ENCODE measurements at places on chromosomes 2 and 18. TPM values are rescaled to one million over a fixed set of nuclear protein-coding genes. Genes with fewer than 3 reads are reported as not detected.

- DNase-seq = no peak
Measured at GRCh38 chr18:24982831-24983230, 369.1 kb downstream of the ZNF521 start.

DNA sequence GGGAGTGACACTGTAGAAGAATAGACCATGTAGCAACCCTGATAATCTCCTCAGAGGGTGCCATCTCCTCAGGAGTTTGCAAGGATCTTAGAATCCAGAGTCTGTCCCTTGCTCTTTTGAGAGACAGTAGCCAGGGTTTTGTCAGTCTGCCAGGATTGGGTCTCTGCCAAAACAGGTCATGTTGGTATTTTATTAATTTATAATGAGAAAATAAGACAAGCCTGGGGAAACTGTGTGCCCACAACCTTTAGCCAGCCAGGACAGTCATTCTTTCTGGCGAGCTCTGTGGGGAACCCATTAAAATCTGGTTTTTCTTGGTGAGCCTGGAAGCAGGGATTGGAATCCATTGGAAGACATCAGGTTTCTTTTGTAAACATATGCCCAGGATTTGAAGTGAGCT lies 78.6 kb downstream of the PTPRM start:
- DNase-seq = no peak

- no peak for DNase-seq
Measured at GRCh38 chr2:56476509-56477071, 292.8 kb downstream of the CCDC85A start.

DNA sequence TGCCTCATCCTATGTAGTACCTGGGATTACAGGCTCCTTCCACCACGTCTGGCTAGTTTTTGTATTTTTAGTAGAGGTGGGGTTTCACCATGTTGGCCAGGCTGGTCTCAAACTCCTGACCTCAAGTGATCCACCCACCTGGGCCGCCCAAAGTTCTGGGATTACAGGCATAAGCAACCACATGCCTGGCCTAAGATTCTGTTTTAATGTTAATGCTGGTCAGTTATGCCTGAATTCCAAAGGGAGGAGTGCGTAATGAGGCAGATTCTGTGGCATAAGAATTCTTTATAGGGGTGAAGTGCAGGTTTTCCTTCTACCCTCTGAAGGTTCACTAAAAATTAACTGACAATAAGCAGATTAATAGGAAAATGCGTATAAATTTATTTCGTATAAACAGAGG lies 1343.8 kb upstream of the LRRTM1 start:
- DNase-seq = no peak

DNA sequence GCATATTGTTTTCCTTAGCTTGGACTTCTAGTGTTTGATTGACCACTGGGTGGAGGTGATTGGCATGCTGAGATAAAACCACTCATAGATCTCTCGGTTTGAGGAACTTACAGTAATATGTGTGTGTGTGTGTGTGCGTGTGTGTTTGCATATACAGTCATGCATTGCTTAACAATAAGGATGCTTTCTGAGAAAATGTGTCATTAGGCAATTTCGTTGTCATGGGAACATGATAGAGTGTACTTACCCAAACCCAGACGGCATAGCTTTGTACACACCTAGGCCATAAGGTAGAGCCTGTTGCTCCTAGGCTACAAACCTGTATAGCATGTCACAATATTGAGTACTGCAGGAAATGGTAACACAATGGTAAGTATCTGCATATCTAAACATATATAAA lies 167.3 kb downstream of the NYAP2 start:
- DNase-seq = no peak

DNA sequence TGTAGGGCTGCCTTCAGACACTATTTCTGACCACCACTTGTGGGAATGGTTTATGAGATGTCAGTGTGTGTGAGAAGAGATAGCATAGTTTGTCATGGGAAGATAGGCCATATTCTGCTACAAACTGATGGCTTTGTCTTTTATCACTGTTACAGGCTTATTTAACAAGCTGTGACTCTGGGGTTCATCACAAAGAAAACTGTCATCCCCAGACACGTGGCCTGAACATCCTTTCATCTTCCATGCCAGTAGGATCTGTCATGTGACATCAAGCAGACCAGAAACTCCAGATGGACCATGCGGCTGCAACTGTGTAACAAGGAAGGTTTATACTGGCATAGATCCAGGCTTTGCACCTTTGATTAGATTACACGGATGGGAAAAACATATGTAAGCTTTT lies 128.6 kb upstream of the KCNH7 start:
- no peak for DNase-seq

DNA sequence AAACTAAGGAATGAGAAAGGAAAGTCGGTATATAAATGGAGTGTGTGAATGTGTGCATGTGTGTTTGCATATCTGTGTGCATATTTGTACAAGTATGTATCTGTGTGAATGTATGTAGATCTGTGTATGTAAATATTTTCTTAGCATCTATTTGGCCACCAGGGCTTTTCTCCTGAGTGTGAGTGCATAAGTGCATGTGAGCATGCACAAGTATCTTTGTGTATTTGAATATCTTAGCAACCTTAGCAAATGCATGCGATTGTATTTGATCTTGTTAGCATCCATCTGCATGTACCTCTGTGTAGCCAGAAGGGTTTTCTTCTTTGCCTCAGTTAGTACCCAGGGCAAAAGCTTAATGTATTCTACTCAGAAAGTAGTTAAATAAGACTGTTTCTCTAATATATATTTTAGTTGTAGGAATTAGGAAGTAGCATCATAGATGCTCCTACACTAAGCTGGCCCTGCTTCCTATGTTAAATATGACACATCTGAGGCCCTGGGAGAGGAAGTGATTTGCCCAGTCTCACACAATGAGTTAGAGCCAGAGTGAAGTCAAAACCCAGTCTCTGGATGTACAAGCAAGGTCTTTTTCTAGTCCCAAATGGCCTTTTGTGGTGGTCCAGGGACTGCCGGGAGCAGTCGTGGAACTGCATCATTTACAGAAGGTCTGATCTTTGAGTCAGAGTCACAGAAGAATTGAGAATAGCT lies 9.2 kb downstream of the FKBP1B start:
- no peak for DNase-seq

DNA sequence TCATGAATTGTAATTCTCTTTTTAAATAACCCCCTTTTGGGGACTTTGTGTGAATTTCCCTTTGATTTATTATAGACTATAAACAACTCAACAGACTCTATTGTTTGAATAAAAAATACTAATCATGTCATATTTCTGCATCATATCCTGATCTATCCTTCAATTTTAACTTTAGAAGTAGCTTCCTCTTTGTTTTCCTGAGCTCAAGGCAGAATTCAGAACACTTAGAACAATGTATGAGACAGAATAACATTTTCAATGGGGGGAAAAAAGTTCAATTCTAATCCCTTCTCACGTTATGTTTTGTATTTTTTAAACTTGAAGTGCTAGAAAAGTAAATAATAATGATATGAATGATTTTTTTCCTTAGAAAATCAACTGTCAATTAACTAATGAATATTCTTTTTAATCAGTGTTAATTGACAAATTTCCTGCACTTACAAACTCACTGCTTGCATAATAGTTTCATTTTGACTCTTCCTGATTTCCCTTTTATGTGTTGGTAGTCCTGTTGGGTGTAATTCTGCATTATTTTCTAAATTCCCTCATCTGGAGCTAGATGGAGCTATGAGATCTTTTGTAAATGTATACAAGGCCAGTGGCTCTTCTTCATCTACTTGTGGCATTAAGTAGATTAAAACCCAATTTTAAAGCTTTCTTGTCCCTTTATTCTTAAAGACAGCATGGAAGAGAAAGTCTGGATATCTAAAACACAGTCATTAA lies 326.1 kb downstream of the PARD3B start:
- no peak for DNase-seq

DNA sequence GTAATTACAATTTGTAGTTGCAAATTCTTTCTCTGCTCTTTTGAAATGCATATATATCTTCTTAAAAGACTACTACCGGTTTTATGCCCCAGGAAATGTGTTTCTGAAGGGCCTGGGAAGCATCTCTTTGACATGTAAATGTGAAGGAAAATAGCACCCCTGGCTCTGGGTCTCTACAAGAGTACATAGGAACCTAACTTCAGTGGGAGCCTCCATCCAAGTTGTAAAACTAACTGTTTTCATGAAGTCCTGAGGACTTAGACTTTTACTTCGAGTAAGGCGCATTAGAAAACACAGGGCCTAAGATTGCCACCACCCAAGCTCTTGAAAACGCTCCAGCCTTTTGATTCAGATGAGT lies 99.4 kb downstream of the CBLN2 start:
- DNase-seq = no peak

DNA sequence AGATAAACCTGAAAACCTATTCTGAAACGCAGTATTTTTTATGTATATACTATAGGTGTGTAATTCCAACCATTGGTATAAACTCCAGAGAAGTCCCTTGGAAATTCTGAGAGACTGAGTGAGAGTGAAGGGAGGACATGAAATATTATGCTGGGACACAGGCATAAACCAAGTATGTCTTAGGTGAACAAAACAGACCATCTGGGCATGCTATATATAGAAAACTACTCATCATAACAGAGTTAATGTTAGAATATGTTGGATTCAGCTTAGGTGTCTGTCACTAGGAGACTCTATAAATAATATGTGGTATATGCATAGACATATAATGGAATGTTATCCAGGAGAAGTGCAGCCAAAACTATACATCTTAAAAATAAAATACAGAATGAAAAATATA lies 282.6 kb downstream of the LRP1B start:
- DNase-seq = no peak

- DNase-seq = no peak
Measured at GRCh38 chr2:218019411-218020060, 16.7 kb upstream of the TNS1 start.

GRCh38 chr18:3689986-3690763 lies 240.2 kb downstream of the TGIF1 start:
- no peak for DNase-seq

DNA sequence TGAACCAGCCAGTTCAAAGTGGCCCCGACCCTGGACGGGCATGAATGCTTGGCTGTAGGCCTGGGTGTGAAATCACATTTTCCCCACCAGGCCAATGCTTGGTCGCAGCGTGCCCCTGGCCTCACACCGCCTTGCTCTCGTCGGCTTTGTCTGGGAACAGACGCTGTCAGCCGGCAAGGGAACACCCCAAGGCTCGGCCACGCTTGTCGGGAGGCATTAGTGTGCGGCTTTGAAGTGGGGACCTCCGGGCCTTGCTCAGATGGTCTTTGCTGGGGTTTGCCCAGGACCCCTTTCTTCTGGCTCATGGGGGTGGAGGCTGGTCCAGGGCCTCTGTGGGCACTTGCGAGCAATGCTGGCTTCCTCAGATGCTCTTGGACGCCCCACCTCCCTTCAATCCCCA lies 79.1 kb downstream of the INHBB start:
- no peak for DNase-seq

DNA sequence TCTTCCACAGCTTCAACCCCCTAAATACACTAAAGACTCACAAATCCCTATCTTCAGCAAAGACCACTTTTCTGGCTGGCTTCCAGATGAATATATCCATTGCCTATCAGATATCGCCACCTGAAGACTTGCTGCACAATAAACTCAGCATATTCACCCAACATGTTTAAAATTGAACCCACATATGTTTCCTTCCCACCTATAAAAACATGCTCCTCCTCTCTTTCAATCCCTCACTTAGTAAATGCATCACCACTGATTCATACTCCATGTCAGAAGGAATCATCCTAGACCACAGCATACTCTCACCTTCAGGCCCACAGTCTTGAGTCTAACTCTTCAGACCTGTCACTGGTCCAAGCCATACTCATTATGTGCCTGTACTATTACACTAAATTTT lies 5.3 kb downstream of the SPC25 start:
- DNase-seq = no peak

DNA sequence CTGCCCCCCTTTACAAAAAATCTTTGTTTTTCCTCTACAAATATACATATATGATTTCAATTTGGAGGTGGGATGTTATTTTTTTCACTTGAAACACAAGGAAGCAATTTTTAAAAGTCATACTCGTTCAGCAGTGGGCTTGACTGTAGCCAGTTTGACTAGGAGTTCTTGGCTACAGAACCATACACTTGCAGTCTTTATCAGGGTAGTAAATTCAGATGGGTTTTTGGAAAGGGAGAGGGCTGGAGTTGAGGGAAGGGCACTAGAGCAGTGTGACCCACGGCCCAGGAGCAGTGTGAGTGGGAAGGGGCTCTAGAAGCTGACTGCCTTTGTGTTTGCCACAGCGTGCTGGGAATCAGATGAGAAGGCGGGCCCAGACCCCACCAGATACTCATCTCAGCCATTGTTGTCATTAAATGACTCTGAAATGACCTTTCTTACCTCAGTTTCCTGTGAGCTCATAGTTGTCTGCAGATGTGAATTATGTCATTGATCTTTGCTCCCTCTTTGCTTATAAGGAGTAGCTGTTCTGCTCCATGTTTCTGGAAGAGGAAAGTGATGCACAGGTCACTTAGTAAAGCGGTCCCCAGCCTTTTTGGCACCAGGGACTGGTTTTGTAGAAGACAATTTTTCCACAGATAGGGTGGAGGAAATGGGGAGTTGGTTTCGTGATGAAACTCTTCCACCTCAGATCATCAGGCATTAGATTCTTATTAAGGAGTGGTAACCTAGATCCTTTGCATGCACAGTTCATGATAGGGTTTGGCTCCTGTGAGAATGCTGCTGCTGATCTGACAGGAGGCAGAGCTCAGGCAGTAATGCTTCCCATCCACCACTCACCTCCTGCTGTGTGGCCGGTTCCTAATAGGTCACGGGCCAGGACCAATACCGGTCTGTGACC lies 116.8 kb downstream of the SPTBN1 start:
- no peak for DNase-seq

DNA sequence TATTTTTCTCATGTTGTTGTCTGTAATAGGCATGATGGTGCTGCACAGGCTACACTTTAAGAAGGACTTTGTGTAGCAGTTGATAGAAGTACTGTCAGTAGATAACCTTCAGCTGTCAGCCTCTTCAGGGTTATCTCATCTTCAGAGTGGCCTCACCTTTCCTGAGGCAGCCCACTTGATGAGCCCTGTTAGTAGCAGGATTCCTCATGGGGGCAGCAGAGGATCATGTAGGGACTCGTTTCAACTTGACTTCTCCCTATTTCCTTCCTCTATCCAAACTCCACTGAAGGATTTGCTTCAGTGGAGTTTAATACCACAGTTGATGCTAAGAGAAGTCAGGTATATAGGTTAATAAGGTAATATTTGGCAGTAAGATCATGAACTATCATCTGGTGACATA lies 530.3 kb upstream of the FSIP2 start:
- DNase-seq = no peak

DNA sequence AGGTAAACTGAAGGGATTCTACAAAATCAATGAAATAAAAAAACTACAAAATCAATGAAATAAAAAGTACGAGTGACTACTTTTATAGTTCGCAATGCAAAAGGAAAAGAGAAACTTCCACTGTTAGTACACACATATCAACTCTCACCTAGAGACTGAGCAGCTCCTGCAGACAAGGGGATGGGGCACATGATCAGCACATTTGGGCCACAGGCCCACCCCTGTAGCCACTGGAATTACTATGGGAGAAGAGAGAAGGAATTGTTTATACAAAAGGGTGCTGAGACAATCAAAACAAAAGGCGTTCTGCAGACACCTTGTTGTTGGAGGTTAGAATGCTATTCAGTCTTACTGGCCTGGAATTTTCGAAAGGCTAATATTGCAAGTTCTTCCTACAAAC lies 34.7 kb upstream of the CD226 start:
- DNase-seq = no peak

The LRATD1 gene
- 4.4 TPM for total RNA-seq

The ARHGAP15 gene
- 11.1 TPM for total RNA-seq

Measured in sigmoid colon (tissue), 7 donors.